ENCODE measurements at places on chromosomes 5 and 9. TPM values are rescaled to one million over a fixed set of nuclear protein-coding genes. Genes with fewer than 3 reads are reported as not detected.

GRCh38 chr5:79864364-79864763 is 126.7 kb downstream of the MTX3 start:
- no peak overlapping the region for H3K4me3 ChIP-seq
- H3K4me1 ChIP-seq, result no peaks in the 10 kb centered on the region
- H3K27ac ChIP-seq, result no peak overlapping the region
- no peak for DNase-seq
- no peaks in the 10 kb centered on the region for H3K36me3 ChIP-seq

GRCh38 chr9:84154320-84154719 is 173.7 kb downstream of the RMI1 start:
- DNase-seq, result no peak
- H3K4me3 ChIP-seq, result no peak overlapping the region
- no peaks in the 10 kb centered on the region for H3K36me3 ChIP-seq
- H3K27ac ChIP-seq, result no peak overlapping the region
- H3K4me1 ChIP-seq, result no peaks in the 10 kb centered on the region

DNA sequence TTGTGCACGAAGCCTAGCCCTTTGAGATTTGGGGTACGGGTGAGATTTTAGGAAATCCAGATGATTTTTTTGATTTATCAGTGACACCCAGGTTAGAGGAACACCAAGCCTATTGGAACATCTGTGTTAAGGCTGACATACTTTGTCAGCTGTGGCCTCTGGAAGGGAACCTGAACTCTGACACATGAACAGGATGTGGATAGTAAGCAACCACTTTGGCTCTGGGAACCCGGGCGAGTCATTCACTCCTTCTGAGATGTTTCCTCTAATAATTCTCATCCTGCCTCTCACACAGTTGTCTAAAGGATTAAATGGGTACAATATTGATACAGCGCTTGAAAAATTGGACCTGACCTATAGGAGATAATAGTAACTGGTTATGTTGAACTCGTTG is 67.8 kb downstream of the FGF1 start:
- peak overlapping the region; percentile 55 for H3K27ac ChIP-seq
- peaks cover 17% of the 10 kb centered on the region for H3K4me1 ChIP-seq
- DNase-seq, result peak; percentile 53
- peaks cover 19% of the 10 kb centered on the region for H3K27me3 ChIP-seq

DNA sequence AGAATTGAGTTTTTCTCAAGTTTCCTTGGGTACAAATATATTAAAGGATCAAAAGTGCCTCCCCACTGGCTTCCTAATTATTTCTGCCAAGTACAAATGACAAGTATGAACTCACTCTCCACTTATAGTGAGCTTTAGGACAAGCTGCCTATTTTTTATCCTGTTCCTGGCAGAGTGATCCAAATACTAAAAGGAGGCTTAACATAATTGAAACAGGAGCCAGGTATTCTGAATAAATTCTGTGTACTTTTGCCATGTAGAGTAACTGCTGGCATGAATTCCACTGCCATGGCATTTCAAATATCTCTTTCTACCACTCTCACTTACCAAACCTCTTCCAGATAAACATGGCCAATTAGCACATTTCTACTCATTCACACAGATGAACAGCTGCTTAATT is 171.1 kb downstream of the EPB41L4A start:
- no peaks in the 10 kb centered on the region for H3K36me3 ChIP-seq
- no peak overlapping the region for H3K4me3 ChIP-seq
- no peak overlapping the region for H3K27ac ChIP-seq
- no peak for DNase-seq
- no peaks in the 10 kb centered on the region for H3K4me1 ChIP-seq

DNA sequence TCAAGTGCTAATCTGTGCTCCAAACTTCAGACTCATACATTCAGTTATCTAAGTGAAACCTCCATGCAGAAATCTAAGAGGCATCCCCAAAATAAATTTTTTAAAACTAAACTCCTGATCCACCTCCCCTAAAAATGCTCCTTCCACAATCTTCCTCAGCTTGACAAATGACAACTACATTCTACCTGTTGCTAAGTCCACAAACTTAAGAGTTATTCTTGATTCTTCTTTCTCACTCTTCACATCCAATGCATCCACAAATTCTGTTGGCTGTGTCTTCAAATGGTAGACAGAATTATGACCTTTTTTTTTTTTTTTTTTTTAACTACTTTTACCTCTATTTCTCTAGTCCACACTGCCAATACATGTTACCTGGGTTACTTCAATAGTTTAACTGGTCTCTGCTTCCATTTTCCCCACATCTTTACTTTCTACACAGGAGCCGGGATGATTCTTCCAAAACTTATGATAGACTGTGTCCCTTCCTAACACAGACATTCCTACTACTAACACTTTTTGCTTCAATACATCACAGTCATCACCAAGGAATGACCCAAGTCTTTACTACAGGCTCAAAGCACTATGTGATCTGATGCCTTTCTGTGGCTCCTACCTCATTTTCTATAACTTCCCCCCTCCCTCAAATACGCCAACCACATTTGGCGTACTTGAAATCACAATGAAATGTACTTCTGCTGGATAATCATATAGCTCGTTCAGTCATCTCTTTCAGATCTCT is 143.6 kb downstream of the PDE4D start:
- H3K36me3 ChIP-seq, result no peaks in the 10 kb centered on the region
- DNase-seq, result no peak
- H3K4me3 ChIP-seq, result no peak overlapping the region
- no peaks in the 10 kb centered on the region for H3K4me1 ChIP-seq

DNA sequence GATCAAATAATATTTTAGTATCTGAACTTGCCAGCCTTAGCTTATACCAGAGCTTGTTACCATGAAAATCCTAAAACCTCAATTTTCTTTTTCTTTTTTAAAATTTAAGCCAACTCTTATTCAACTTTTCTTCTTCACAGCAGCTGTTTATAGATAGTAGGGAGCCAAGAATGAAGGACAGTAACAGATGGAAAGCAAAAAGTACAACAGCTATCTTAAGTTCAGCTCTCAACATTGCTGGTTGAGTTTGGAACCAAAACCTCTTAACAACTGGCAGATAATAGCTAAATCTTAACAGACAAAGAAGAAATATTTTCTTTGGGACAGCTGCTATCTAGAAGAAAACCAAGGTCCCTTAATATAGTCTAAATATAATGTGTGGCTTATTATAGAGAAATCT is 74.7 kb downstream of the PJA2 start:
- no peaks in the 10 kb centered on the region for H3K4me1 ChIP-seq
- peaks cover 3% of the 10 kb centered on the region for H3K36me3 ChIP-seq
- H3K27me3 ChIP-seq, result no peaks in the 10 kb centered on the region

DNA sequence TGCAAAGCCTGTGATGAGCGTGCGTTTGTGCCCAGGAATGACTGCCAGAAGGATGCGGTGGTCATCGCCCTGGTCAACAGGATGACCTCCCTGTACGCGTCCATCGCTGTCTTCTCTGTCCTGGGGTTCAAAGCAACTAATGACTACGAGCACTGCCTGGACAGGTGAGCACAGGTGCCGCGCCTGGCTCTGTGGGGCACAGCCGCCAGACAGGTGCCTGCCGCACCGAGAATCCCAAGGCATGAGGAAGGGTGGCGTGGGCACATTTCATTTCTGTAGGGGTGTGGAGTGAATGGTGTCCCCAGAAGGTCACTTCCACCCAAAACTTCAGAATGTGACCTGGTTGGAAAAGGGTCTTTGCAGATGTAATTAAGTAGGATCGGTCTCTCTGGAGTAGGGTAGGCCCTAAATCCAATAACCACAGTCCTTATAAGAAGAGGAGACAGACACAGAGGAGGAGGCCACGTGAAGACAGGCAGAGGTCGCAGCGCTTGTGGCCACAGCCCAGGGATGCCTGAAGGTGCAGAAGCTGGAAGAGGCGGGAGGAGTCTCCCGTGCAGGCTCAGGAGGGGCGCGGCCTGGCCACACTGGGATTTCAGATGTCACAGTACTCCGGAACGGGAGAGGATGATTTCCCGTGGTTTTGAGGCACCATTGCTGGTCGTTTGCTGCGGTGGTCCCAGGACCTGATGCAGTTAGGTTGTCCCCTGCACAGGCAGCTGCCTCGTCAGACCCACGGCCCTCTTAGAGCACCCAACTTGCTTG is 15.5 kb downstream of the SLC6A18 start:
- H3K36me3 ChIP-seq, result peaks cover 3% of the 10 kb centered on the region
- no peak for DNase-seq
- no peaks in the 10 kb centered on the region for H3K27me3 ChIP-seq
- H3K4me3 ChIP-seq, result no peak overlapping the region

- H3K27me3 ChIP-seq, result no peaks in the 10 kb centered on the region
- peak; percentile 53 for DNase-seq
- peaks cover 16% of the 10 kb centered on the region for H3K36me3 ChIP-seq
These were observed 684 bp upstream of the JMY start for GRCh38 chr5:79235261-79235633.

DNA sequence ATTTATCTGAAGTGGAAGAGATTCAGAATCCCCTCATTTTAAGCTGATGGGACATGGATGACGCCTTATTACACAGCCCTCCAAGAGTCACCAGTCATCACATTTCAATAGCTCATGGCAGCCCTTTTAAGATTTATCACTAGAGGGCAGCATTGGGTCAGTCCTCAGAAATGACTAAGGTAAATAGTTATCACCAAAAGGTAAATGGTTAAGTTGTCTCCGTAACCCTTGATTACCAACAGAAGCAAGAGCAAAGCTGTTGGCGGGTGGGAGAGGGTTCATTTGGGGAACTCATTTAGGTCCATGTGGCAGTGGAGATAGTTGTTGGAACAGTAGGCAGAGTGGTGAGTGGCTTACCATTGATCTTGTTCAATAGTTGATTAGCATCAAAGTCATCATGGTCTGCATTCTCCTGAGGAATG is 12.0 kb upstream of the C9 start:
- H3K27me3 ChIP-seq, result peaks cover 7% of the 10 kb centered on the region
- no peaks in the 10 kb centered on the region for H3K4me1 ChIP-seq
- no peak overlapping the region for H3K4me3 ChIP-seq
- peak; percentile 55 for DNase-seq
- H3K36me3 ChIP-seq, result no peaks in the 10 kb centered on the region

GRCh38 chr5:134638760-134639201 is 6.2 kb upstream of the SAR1B start:
- no peaks in the 10 kb centered on the region for H3K36me3 ChIP-seq
- H3K27ac ChIP-seq, result no peak overlapping the region
- no peak for DNase-seq
- H3K4me1 ChIP-seq, result peaks cover 14% of the 10 kb centered on the region

DNA sequence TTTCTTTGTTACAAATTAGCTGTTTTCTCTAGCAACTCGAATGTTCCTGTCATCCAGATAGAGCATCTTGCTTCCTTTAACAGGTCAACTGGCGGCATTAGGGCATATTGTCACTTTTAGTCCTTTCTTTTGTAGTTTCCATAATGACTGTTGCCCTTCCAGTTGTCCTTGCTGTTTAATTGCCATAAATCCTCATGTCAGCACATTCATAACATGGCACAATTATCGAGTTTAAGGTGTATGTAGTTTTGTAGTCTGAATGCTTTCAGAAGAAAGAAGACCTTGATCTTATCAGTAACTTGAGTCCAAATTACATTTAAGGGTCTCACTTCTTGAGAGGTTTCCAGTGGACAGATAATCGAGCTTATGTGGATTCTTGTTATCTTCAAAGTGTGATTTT is 161.7 kb upstream of the CDH12 start:
- no peaks in the 10 kb centered on the region for H3K4me1 ChIP-seq
- no peaks in the 10 kb centered on the region for H3K27me3 ChIP-seq
- H3K27ac ChIP-seq, result no peak overlapping the region
- no peak overlapping the region for H3K4me3 ChIP-seq
- DNase-seq, result no peak

DNA sequence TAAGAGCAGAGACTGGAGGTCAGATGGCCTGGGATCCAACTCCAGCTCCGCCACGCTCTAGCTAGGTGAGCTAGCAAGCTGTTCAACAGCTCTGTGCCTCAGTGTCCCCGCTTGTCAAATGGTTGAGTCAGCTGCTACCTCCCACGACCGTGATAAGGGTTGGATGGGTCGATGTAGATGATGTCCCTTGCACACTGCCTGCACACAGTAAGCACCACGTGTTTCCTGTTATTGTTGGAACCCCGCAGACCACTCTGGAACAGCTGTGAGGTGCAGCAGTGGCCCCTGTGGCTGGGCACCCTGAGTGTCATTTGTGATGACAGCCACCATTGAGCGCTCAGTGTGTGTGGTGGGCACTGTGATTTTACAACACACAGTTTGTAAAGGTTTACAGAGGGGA is 54.0 kb upstream of the CTSL start:
- DNase-seq, result no peak
- H3K4me1 ChIP-seq, result no peaks in the 10 kb centered on the region
- H3K27me3 ChIP-seq, result no peaks in the 10 kb centered on the region

GRCh38 chr5:142304013-142304701 is 20.7 kb downstream of the SPRY4 start:
- no peak overlapping the region for H3K27ac ChIP-seq
- H3K4me1 ChIP-seq, result no peaks in the 10 kb centered on the region
- DNase-seq, result no peak
- no peak overlapping the region for H3K4me3 ChIP-seq

- peaks cover 7% of the 10 kb centered on the region for H3K27me3 ChIP-seq
- H3K4me3 ChIP-seq, result peak overlapping the region; percentile 95
These were observed 590 bp downstream of the RASGRF2 start for GRCh38 chr5:80960531-80961375.

The SLC22A4 gene
- total RNA-seq, result 1.8 TPM

The TMEM38B gene
- total RNA-seq, result 13.6 TPM

The FABP6 gene
- total RNA-seq, result not detected

The ZFP37 gene
- total RNA-seq, result 1.2 TPM

The PCDHGA12 gene
- total RNA-seq, result 0.17 TPM

The SMARCA2 gene
- 117 TPM for total RNA-seq
